Fibroblast of skin of right biceps (primary cell): ENCODE measurements at places on chromosomes 5 and 9.

DNA sequence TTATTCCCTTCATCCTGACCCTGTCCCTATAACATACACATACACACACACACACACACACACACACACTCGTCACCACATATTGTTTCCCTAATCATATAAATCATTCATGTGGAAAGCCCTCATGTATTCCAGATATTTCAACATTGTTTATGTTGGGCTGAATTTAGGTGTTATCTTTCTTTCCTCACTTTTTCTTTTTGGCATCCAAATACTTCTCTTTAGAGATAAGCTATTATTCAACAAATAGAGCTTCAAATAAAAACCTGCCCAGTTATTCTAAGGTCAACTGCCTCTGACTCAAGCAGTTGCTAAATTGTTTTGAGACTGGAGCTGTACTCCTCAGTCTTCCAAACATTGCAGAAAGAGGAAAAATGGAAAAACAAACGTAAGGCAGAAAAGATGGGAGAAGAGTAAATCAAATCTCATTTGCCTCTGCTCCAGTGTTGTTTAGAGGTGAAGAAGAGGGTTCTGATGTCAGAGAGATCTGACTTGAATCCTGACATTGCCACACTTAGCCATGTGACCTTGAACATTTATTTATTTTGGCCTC, 215.7 kb downstream of the GAS1 start:
- DNase-seq: peak; percentile 67

DNA sequence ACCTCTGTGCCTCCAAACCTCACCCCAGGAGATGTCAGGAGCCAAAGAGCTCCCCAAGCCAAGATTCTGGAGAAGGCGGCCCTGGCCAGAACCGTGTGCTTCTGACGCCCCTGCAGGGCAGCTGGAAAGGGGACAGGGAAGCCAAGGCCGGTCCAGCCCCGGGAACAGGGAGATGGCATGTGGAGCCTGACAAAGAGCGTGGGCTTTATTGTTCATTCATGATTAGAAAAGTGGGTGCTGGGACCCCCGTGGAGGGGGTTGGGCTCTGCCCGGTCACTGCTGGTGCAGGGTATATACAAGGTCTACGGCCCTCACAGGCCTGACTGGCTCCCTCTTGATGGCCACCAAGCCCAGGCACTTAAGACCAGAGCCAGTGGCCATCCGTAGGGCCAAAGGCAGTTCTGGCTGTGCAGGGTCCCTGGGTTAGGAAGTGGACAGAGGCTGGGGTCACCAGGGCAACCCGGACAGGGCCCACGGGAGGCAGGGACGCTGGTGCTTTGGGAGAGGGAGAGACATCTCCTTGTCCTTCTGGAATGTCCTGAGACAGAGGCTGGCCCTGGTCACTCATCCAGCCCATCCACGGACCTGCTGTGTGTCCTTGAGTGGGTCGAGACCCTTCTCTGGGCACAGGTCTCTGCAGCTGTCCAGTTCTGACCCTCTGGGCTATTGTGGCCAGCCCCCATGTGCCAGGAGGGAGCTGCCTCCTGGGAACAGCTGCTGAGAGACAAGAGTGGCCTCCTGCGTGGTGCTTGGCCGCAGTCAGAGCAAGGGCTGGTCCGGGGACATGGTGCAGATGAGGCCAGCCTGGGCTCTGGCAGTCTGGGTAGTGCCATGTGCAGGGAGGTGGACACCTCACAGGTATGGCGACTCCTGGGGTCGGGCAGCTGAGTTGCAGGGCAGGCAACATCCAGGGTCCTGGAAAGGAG, 12.5 kb downstream of the NINJ1 start:
- no peak for DNase-seq

GRCh38 chr9:120284821-120285220, 295.1 kb downstream of the CDK5RAP2 start:
- DNase-seq: no peak

DNA sequence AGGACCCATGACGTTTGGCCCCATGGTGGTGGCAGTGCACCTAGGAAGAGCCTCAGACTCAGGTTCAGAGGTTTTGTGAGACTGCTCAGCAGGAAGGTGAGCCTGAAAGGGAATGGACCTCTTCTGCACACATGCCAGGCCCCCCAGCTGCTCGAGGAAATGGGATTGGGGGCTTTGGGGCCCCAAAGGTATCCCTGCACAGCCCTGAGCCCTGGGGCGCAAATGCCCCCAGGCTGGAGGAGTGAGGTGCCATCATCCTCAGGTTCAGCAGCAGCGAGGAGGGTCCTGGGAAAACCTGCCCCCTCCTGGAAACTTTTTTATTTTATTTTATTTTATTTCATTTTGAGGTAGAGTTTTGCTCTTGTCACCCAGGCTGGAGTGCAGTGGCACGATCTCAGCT, 171.8 kb upstream of the MVB12B start:
- DNase-seq: no peak

DNA sequence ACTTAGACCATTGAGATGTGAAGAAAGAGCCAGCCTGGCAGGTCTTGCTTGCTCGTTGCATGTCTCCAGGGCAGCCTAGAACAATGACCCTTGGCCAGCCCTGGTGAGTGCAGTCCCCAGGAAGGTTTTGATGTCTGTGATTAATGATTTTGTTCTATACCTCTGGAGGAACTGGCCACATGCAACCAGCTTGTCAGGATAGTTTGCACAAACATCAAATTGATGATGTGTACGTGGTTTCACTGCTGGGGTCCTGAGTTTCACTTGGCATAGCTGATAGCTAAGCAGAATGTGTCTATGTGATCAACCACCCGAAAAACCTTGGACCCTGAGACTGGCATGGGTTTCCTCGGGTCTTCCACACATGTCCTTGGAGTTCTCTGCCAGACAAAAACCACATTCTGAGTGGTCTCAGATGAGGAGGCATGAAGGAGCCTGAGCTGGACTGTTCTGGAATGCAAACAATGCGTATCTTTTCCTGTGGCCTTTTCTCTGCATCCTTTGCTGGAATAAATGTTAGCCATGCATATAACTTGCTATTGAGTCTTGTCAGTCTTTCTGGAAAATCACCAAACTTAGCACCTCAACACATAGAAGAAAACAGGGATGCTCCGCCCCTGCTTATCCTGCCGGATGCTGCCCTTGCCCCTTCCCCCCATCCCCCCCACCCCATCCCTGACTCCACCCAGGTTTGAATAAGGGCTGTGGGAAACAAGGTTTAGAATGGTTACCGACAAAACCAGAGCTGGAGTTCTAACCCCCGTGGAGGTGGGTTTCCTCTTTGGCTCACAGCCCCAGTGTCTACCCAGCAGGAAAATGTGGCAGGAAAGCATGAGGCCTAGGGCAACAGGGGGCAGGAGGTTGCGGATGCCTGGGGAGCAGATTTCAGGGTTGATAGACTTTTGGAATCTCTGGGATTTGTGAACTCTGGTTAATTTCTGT, 50.1 kb upstream of the ANKRD33B start:
- peak; percentile 97 for DNase-seq

DNA sequence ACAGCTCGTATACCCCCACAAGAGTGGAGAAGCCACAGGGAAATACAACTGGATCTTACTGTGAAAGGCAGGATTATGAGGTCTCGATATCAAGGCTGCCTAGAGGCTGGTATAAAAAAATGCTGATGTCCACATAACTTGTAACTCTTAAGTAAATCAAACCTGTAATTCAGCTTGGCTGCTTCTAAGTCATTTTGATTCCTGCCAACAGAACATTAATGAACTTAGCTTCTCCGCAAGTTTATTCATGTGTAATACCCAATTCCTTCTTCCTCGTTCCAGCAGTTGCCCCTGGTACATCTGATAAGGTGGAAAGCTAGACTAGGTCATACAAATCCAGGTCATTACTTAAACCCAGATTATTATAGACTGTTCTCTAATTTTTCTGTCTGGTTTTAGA, 16.4 kb upstream of the SMIM15 start:
- DNase-seq: no peak

- no peak for DNase-seq
These were observed 41.8 kb downstream of the MEF2C start for GRCh38 chr5:88841212-88841611.

DNA sequence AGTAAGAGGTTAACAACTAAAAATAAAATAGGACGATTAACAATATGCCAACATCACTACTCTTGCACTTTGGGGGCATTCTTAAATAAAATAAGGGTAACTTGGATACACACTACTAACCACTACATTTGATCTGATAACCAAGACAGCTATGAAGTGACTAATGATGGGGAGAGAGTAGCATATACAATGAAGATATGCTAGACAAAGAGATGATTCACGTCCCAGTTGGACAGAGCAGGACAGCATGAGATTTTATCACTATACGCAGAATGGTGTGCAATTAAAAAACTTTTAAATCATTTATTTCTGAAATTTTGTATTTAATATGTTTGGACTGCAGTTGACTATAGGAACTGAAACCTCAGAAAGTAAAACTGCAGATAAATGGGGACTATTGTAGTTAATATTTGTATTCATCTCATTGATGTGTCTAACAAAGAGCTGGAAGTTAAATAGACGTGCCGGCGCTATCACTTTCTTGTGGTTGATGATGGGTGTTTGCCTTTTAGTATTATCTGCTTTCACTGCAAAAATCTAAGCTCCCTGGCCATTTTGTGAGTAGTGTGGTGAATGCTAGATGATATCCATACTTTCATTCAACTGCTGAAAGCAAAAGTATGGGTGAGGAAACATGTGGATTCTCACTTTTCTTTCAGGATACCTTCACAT, 18.7 kb downstream of the GIN1 start:
- DNase-seq: no peak

GRCh38 chr9:70679845-70680244, 265.4 kb upstream of the KLF9 start:
- no peak for DNase-seq

GRCh38 chr9:117458066-117458465, 43.2 kb upstream of the ASTN2 start:
- no peak for DNase-seq
